Activated naive CD4-positive, alpha-beta T cell (primary cell): ENCODE measurements at places on chromosomes 2 and 18.
A peak's percentile ranks its signal among the peaks of the same experiment; 100 is the strongest.

GRCh38 chr2:57084697-57085281 is 901.0 kb downstream of the CCDC85A start:
- no peak for DNase-seq

GRCh38 chr2:17057109-17058017 is 391.7 kb upstream of the CYRIA start:
- DNase-seq = no peak

- no peak for DNase-seq
Observed at GRCh38 chr2:218295029-218295428, 2.7 kb upstream of the TMBIM1 start.

DNA sequence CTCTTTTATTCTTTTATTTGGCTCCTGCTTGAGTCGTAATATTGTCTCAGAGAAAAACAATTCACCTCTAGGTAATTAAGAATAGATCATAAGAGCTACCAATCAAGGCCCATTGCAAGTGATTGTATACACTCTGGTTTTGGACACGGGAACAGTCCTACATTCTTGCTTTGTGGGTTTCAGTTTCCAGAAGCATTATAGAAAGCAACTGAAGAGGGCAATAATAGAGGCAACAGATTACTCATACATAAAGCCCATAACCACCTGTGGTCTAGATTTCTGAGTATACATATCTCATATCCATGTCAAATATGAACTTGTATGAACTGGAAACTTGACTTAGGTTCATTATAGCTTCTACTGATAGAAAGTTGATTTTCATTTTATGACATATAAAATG is 65.4 kb downstream of the DIS3L2 start:
- no peak for DNase-seq

DNA sequence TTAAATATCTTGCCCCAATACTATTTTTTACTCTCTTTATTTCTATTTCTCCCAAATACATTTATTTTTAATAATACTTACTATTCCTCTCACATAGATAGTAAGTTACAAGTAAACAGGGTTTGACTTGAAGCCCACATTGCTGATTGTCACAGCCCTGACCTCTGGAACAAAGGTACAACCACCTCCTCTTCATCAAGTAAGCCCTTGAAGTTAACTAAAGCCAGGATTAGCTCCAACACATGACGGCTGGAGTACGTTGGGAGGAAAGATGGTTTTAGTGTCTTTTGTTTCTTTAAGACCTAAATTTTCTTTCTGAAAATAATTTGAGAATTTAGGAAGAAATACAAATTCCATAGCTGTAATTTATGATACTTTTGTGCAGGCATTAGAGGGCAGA is 949 bp downstream of the MYOM1 start:
- no peak for DNase-seq

DNA sequence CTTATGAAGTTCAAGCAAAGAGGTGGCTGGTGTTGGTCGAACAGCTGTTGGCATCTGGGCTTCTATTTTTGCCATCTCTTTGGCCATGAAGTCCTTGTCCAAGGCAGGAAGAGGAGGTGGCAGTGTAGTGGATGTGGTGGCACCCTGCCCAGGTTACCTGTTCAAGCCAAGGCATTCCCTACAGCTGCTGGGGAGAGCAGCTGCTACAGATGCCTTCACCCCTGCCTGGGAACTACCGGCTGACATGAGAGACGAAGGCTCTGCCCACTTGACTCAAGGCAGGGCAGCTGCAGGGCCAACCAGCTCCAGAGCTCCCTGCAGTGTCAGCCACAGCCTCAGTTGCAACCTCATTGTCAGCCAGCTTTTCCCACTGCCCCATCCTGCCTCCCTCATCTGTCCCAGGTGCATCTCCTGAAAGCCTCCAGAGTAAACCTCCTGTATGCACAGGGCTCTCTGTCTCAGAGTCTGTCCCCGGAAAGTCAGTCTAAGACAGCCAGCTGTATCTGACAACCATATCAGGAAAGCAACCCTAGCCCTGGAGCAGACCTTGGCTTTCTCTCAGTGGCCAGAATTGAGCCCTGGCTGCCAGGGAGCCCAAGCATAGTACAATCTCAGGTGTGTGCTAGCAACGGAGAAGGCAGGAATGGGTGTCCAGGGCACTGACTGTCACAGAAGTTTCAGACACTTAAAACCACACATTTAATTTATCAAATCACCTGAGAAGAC is 115.9 kb downstream of the RPIA start:
- no peak for DNase-seq

DNA sequence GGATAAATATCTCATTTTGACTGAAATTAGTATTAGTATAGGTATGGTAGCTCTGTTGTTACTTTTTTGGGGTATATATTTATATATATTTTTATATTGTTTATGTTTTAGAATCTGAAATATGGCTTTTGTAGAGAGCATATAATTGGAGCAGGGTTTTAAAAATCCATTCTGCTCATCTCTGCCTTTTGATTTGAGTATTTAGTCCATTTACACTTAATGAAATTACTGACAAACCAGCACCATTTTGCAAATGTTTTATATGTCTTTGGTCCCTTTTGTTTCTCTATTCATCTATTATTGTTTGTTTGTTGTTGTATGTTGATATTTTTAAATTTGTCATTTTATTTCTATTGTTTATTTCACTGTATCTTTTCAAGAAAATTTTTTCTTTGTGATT is 30.7 kb downstream of the PTPN4 start:
- no peak for DNase-seq

DNA sequence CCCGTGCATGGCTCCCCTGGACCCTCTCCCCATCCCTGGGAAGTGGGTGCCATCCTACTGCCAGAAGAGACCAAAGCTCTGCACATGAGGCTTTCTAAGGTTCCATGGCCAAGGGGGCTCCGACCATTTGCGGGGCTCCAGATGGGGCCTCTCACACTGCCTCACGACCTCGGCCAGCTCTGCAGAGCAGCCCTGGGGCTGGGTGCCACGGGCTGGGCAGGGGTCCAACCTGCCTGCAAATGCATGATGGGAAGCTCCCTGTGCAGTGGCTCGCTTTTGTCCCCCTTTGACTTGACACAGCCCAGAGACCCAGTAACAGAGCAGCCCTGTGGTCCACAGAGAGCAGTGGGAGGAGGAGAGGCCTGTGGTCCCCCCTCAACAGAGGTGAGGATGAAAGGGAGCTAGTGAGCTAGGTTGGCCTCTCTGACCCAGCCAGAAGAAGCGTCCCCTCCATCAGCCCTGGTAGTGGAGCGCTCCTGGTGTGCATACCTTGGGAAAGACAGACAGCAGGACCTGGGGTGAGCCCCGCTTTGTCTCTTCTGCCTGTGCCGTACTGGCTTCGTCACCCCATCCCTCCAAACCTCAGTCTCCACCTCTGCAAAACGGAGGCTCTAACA is 174.1 kb downstream of the DDX1 start:
- DNase-seq = no peak

- DNase-seq = no peak
Observed at GRCh38 chr2:17579605-17580318, 39.3 kb downstream of the VSNL1 start.

DNA sequence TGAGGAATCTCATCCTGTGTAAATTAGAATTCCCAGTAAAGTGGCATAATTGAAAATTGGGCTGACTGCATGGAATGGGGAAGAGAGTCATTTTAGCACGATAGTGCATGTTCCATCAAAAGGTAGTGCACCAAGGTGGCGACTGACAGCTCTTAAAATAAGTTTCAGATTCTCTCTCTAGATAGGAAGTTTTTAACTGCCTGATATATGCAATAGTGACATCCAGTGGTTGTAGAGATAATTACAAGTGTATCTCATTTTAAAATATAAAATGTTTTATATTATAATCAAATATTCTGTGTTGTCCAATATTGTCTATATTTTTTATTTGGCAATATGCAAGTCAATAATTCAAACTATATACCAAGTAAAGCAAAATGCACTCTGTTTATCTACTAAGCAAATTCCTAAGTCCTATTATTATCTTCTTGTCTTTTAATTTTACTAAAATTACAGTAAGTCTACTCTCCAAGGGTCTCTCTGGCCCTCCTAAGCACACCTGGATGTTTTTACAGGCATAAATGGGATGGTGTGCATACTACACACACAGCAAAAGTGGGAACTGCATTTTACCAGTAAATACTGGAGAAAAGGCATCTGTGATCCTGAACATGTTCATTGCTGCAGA is 397.7 kb upstream of the HNRNPA3 start:
- no peak for DNase-seq

GRCh38 chr2:201969938-201970785 is 63.5 kb upstream of the FZD7 start:
- DNase-seq = no peak

DNA sequence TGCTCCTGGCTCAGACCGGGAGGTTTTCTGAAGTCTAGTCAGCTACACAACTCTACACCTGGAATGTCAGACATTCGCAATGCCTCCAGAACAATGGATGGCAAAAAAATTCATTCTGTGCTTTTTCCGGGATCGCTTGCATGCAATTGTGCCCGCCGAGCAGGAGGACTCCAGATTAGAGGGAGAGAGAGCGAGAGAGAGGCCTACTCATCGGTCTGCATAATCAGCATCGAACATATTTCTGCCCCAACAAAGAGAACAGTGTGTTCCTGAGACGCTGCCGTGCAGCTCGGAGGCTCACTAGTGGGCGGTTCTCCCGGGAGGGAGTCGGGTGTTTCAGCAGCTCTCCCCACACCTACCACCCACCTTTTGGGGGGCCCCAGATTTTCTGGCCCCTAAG is 117.1 kb downstream of the KLHL29 start:
- no peak for DNase-seq

GRCh38 chr18:74937291-74937690 is 271.6 kb downstream of the PTGR3 start:
- no peak for DNase-seq

GRCh38 chr2:16121231-16121985 is 181.1 kb downstream of the MYCN start:
- no peak for DNase-seq

DNA sequence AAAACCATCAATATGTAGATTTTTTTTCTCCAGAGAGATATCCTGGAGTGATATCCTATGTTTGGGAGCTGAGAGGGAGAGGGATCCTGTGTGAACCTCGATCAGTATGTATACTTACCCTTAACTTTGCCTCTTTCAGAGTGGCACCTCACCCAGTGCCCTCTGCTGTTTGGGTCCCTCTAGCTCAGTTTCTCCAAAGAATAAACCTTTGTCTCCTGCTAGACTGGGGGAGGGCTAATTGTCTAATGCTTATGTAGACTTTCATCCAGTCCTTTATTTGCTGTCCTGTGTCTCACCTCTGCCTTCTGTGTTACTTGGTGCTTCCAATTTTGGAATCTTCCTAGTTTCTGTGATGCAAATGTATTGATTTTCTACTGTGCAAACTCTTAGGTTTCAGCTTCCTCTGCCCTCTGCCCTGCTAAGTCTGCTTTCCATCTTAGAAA is 48.4 kb downstream of the MTX2 start:
- no peak for DNase-seq

- DNase-seq = no peak
Observed at GRCh38 chr2:72603481-72603880, 222.4 kb downstream of the EXOC6B start.

- DNase-seq = no peak
Observed at GRCh38 chr2:105324101-105324500, 5.4 kb downstream of the TGFBRAP1 start.

DNA sequence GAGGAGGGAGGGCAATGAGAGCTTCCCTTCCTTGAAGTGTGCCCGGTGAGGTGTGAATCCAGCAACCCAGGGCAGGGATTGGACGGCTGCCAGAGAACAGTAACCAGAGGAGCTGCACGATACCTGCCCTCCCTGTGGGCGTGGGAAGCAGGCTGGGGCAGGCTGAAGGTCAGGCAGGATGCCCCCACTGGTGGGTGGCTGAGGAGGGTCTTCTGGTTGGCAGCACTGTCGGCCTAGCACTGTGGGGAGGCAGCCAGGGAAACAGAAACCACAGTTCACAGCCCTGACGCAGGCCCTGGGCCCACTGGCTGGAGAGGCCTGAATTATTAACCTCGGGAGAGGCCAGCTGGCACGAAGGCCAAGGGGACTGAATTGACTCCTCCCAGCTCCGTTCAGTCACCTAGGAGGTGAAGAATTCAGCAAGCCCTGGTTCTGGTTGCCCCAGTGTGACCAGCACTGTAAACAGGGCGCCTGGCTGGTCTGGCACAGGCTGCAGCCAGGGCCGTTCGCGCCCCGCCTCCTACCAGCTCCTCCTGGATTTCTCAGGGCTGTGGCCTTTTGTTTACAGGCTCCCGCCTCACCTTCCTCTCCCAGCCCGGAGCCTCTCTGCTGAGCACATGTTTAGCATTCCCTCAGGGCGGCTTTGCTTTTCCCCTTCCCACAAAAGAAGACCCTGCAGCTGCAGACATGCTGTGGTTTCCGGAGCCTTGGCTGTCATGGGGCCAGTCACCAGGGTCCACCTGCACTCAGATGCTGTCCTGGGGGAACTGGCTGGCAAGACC is 97.8 kb downstream of the B3GNT2 start:
- DNase-seq = no peak

- peak; percentile 69 for DNase-seq
Observed at GRCh38 chr18:12934454-12935071, 13.2 kb upstream of the SEH1L start.

DNA sequence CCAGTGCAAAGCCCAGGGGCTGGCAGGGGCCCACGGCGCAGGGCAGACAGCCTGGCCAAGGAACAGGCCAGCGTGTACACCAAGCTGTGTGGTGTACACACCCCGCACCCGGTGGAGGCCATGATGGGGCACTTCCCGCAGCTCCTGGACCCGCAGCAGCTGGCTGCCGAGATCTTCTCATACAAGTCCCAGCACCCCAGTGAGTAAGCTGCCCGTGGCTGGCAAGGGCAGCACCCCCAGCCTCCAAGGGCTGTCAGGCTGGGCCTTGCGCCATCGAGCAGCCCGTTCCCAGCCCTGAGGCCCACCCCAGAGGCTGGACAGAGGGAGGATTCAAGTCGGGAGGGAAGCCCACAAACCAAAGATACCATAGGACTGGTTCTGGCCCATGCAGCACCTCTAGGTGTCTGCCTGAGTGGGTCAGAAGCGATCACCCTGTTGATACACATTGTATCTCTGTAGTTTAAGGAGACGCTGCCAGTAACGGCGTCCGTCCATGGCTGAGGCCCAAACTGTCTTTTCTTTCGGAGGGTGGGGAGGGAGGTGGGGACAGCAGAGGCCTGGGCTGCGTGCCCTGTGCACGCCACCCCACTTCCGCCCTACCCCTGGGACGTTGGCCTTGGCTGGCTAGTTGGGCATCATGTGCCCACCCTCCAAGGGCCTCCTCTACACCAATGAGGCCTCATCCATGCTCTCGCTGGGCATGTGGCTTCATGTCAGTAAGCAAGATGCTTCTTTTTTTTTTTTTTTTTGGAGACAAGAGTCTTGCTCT is 16.8 kb upstream of the MTERF4 start:
- DNase-seq = no peak

- no peak for DNase-seq
Observed at GRCh38 chr2:196054631-196055030, 14.0 kb downstream of the DNAH7 start.

DNA sequence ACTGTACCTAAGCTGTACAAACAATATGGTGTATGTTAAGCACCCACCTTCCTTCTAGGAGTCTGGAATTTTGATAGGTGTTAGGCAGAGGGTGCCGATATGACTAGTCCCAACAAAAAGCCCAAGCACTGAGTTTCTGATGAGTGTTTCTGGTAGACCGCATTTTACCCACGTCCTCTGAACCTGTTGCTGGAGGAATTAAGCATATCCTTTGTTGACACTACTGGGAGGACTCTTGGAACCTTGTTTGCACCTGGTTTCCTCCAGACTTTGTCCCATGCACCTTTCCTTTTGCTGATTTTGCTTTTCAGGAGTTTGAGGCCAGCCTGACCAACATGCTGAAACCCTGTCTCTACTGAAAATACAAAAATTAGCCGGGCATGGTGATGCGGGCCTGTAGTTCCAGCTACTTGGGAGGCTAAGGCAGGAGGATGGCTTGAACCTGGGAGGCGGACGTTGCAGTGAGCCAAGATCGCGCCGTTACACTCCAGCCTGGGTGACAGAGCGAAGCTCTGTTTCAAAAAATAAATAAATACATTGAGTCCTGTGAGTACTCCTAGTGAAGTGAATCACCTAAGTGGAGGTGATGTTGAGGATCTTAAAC is 11.4 kb upstream of the SPAST start:
- no peak for DNase-seq
